ENCODE measurements at places on chromosomes 7 and 10.

DNA sequence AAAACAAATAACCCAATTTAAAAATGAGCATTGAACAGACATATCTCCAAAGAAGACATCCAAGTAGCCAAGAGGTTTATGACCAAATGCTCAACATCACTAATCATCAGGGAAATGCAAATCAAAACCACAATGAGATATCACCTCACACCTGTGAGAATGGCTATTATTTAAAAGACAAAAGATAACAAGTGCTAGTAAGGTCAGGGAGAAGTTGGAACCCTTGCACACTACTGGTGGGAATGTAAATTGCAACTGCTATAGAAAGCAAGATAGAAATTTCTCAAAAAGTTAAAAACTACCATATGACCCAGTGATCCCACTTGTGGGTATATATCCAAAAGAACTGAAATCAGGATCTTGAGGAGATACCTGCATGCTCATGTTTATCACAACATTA lies 49.5 kb downstream of the SGMS1 start:
- DNase-seq, result no peak

- no peak for DNase-seq
Measured at GRCh38 chr7:149624006-149624405, 126.4 kb upstream of the ZNF746 start.

DNA sequence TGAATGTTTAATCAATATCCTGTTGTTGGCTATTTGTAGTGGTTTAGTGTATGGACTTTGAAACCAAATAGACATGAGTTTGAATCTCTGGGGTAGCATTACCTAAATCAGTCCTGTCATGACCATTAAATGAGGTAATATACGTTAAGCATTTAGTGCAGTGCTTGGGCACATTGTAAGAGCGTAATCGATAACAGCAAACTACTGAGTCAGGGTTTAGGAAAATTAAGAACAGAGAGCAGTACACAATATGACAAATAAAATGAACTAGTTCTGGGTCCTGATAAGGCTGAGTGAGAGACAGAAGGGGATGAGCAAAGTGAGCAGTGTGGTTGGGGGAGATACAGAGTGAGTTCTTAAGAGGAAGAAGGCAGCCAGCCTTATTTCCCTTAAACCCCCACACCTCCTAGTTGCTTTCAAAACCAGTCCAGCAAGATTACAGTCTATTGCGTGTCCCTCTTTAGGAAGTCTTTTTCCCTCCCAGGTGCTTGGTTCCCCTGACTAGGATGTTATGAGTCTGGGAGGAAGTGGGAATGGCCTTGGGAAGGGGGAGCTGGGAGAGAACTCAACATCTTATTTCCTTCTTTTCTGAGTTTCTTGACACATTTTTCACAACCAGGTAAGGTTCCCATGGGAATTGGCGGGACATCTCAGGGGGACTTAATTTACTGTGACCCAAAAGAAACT lies 171.0 kb downstream of the SND1 start:
- DNase-seq, result no peak

DNA sequence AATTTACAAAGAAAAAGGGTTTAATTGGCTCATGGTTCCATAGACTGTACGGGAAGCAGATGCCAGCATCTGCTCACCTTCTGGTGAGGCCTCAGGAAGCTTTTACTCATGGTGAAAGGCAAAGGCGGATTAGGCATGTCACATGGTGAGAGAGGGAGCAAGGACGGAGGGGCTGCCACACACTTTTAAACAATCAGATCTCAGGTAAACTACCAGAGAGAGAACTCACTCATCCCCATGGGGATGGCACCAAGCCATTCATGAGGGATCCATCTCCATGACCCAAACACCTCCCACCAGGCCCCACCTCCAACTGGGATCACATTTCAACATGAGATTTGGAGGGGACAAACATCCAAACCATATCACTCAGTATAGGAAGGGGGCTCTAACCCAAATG lies 183.9 kb downstream of the COBL start:
- no peak for DNase-seq

DNA sequence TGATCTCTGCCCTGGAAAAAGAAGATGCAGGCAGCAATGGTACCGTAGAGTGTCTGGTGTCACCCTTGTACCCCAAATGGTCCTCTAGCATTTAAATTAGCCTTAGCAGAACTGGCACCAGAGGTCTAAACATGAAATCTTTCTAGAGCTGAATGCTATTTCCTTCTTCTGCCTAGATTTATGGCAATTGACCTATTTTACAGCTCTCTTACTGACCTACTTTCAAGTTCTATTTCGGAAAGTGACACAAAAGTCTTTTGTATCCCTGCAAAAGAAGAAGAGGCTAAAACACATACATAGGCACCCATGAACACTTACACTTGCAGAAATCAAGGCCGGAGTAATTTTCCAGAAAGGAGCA lies 10.1 kb upstream of the ADAM12 start:
- no peak for DNase-seq

DNA sequence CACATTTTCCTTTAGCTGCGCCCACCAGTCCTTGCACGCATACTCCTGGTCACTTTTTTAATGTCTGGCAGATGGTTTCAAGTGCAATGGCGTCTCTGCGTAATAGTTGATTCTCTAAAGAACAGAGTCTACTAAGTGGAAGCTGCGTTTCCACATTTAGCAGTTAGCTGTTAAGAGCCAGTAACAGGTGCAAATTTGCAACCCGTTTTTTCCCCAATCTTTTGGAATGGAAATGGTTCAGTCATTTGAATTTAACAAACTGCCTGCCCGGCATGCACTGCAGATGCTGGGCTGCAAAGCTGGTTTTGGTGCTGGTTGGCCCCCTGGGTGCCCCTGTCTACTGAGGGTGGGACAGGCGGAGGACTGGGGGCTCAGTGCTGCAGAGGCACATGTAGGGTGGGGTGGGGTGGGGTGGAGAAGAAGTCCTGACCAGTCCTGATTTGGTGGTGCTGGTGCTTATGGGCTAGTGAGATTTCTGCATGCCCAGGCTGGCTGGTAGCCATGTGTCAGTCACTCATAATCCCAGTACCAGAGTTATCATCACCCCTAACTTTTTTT lies 43.9 kb downstream of the CUX1 start:
- no peak for DNase-seq

- no peak for DNase-seq
Measured at GRCh38 chr7:44386139-44386913, 60.9 kb upstream of the CAMK2B start.

GRCh38 chr7:135247746-135248471 lies 14.3 kb downstream of the STRA8 start:
- no peak for DNase-seq

DNA sequence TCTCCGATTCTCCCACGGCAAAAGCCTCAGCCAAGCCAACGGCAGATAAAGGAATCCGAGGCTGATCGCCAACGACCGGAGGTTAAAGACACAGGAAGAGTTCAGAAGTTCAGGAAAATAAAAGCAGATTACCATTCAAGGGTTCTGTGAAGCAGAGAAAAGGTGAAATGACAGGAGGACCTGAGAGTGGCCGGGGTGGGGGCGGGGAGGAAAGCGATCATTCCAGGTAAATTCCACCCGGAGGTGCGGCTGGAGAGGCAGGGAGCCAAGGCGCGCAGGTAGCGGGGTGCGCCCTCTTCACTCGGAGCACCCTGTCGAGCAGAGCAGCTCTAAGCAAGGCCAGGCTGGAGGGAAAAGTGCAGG lies 35.3 kb upstream of the SEPHS1 start:
- no peak for DNase-seq

DNA sequence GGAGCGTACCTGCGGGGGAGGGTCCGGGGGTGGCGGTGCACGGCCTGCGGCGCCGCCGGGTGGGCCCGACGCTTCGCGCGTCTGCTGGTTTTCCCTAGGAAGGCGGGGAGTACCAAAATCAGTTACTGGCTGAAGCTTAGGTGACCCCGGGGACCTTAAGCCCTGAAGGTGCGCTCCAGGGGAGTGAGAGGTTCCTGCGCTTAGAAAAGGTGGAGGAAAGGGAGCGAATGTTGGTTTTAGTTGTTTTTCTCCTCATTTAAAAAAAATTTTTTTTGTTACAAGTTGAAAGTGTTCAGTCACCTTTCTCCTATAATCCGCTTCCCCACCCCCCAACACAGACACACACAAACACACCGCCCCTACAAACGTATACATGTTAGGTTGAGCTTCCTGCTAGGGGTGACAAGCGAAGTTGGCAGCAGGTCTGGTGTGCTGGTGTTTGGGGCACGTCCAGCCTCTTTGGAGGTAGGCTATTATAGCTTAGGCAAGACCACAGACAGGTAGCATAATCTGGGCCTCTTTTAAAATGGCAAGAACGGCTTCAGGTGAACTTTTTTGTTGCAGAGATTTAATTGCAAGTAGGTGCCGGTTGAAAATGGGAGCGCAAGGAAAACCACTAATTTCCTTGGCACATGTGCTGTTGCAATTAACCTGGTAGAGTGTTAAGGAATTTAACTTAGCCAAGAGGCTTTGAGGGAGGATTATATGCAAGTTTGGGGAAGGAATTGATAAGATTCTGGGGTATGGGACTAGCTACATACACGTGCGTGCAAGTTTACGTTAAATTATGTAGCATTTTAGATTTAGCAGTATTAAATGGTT lies 945 bp downstream of the ADD3 start:
- DNase-seq, result no peak

- no peak for DNase-seq
Measured at GRCh38 chr10:11560076-11560709, 51.3 kb downstream of the USP6NL start.
